Activated CD8-positive, alpha-beta memory T cell treated with anti-CD3 and anti-CD28 coated beads, Interleukin-2, amount 50 U/mL, for 4 hours (primary cell): ENCODE measurements at places on chromosomes 11 and 22.

GRCh38 chr11:92225568-92226330 is 1.1 kb downstream of the FAT3 start:
- no peak for DNase-seq

- DNase-seq = peak; percentile 59
These were observed 27.6 kb upstream of the TOLLIP start for GRCh38 chr11:1336836-1337646.

GRCh38 chr22:42604403-42604802 is 10.3 kb downstream of the POLDIP3 start:
- DNase-seq = no peak

DNA sequence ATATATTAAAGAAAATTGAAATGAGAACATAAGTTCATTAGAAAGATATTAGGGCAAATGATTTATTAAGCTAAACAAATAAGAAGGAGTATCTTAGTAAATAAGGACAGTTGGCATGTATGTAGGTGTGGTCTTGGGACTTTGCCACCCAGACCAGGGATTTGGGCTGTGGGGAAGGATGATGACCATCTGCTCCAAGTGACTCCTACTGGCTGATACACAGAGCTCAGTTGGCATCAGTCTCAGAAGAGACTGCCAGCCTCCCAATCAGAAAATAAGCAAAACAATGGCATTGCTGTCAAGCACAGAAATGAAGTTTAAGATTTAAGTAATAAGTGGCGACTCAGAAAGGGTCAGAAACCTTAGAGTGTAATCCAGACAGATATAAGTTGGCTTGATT is 49.5 kb downstream of the PAX6 start:
- DNase-seq = no peak

- peak; percentile 25 for DNase-seq
These were observed 35.1 kb downstream of the MMP7 start for GRCh38 chr11:102495161-102496042.

DNA sequence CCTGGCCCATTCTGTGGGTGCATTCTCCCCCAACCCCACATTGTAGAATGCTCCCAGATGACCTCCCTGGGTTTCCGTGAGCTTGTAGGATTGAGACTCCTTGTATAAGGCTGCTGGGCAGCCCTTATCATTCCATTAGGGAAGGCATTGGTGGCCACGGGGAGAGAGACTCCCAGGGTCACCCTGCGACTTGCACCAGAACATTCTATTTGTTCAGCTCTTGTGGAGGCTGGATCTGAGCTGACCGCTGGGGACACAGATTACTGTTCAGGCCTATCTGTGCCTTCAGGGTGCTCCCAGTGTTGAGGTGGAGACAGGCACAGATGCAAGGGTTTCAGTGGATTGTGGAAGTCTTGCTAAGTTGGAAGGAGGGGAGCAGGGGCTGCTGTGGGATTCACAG is 17.8 kb downstream of the MICALL1 start:
- no peak for DNase-seq

GRCh38 chr11:43579171-43579918 is 101.2 kb upstream of the HSD17B12 start:
- no peak for DNase-seq

GRCh38 chr11:129998107-129998506 is 4.5 kb downstream of the PRDM10 start:
- DNase-seq = no peak

DNA sequence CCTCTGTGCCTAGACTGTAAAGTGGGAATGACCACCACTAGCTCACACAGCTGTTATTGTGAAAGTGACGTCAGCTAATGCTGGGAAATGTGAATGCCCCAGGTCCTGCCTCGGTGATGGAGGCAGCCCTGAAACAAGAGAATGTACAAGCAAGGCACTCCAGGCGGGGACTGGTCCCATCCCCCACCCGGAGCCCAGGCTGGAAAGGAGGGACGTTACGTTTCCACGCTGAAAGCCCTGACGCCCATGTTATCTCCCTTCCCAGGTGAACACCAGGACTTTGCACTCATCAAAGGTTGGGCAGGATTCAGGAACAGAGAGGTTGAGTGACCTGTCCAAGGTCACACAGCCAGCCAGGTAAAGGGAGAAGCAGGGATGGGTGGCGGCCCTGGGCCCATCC is 784 bp downstream of the SULT4A1 start:
- DNase-seq = no peak

GRCh38 chr11:82194521-82194920 is 539.1 kb downstream of the FAM181B start:
- DNase-seq = no peak

GRCh38 chr22:50665212-50665611 is 7.4 kb upstream of the SHANK3 start:
- no peak for DNase-seq

GRCh38 chr22:40553014-40553554 is 83.4 kb downstream of the MRTFA start:
- no peak for DNase-seq

DNA sequence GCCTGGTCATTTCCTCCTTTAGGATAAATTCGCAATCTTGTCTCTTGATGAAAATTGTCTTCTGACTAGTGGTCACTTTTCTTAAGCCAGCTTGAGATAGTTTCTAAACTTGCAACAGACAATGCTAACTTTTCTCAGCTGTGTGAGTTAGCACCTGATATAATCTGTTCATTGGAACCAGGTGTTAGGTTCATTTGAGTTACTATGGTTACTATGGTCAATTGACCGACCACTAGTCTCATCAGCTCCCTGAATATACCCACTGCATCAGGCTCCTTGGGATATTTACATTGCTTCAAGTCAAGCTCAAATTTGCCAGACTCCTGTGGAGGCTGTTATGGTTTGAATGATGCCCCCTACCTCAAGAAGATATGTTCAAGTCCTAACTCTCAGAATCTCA is 54.5 kb downstream of the SC5D start:
- no peak for DNase-seq

DNA sequence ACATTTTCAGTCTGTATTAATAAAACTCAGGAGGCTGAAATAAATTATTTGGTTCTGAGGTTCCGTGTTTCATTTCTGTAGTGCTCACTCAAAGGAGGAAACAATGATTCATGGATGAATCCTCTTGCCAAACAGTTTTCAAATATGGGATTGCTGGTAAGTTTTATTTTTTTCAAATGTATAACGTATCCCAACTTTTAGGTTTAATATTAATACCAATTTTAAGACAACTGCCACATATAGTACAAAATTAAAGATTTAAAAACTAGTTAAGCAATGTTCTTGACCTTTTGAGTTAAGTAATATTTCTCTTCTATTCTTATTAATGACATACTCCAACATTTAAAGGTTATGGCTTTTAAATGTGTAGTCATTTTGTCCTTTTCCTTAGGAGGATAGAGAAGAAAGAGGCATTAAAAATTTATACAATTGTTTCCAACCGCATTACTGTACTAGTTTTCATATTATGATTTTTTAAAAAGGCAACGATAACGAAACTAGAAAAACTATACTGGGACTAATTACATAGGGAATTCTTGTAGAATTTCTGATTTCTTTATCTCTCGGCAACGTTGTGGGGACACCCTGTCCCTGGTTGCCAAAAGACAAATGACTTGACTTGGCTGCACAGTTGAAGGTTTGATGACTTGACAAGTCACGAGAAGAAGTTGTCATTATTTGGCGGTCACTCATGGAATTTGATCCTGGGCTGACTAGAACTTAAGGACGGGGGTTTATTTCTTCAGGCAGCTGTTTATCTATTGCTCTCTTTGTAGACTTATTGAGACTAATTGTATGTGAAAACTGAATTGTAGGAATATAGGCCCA is 69.1 kb upstream of the ADSL start:
- DNase-seq = no peak

DNA sequence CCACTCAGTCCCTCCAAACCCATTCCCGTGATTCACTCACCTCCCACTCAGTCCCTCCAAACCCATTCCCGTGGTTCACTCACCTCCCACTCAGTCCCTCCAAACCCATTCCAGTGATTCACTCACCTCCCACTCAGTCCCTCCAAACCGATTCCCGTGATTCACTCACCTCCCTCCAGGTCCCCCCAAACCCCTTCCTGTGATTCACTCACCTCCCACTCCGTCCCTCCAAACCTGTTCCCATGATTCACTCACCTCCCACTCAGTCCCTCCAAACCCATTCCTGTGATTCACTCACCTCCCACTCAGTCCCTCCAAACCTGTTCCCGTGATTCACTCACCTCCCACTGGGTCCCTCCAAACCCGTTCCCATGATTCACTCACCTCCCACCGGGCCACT is 639.6 kb downstream of the BRD1 start:
- no peak for DNase-seq

DNA sequence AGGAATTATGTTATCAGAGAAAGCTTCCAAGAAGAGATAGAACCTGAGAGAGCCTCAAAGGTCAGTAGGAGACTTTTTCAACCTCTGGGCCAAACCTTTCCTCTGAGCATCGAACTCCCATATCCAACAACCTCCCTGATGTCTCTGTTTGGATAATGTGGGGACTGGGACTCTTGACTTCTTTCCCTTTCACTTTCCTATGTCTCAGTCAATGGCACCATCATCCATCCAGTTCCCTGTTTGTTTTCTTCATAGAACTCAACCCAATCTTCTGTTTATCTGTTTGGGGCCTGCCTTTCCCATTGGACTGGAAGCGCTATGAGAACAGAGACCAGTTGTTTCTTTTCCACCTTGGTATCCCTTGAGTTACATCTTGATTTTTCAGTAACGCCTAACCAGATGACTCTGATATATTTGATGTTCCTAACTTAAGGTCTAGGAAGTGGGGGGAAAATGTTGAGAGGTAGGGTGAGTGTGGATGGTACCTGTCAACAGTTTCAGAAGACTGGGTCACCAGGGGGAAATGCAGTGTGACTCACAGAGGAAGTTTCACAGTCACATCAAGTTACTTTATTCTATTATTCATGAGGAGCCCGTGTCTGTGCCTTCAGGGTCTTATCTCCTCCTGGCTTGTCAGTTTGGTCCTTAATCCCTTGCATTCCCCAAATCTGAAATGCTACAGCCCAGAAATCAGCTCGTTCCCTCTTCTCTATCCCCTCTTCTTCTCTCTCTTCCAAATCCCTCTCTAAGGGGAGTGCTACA is 4.5 kb upstream of the KCNE3 start:
- DNase-seq = no peak

GRCh38 chr11:28447226-28447625 is 339.0 kb downstream of the METTL15 start:
- DNase-seq = no peak

- no peak for DNase-seq
These were observed 102.1 kb downstream of the FBXO7 start for GRCh38 chr22:32576553-32577253.

DNA sequence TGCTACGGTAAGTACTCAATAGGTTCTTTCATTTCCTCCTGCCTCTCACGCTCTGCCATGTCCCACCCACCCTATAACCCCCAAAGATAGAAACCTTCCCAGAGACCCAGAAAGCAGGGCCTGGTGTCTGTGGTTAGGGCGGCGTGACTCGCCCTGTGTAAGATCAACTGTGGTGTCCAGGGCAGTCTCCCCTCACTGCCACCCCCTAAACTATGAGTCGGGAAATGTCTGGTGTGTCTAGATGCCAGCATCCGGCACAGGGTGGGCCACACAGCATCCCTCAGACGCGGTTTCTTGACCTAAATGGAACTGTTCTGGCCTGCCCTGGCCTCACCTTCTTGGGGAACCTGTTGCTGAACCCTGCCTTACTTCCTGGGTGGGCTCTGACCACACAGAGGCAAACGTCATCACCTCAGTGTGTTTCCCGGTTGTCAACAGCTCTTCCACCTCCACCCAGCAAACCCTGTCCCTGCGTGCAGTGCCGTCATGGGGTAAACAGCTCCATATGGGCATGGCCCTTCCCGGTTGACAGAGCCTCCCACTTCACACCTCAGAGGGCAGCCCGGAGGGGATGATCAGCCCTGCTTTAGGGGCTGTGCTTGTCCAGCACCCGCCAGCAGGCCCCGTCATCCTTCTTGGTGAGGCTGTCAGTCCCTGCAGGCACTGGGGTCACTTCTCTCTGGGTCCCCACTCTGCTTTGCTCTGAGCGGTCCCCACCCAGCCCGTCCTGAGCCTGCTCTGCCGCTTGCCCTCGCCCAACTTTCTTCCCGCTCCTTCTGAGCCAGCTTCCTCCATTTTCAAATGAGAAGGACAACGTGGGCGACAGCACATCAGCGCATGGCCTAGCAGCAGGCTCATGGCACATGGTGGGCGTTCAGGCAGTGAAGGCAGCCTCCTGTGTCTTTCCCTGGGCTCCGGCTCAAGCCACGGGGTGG is 6.0 kb downstream of the WNT11 start:
- DNase-seq = no peak

- no peak for DNase-seq
These were observed 10.2 kb downstream of the CERK start for GRCh38 chr22:46727813-46728364.

DNA sequence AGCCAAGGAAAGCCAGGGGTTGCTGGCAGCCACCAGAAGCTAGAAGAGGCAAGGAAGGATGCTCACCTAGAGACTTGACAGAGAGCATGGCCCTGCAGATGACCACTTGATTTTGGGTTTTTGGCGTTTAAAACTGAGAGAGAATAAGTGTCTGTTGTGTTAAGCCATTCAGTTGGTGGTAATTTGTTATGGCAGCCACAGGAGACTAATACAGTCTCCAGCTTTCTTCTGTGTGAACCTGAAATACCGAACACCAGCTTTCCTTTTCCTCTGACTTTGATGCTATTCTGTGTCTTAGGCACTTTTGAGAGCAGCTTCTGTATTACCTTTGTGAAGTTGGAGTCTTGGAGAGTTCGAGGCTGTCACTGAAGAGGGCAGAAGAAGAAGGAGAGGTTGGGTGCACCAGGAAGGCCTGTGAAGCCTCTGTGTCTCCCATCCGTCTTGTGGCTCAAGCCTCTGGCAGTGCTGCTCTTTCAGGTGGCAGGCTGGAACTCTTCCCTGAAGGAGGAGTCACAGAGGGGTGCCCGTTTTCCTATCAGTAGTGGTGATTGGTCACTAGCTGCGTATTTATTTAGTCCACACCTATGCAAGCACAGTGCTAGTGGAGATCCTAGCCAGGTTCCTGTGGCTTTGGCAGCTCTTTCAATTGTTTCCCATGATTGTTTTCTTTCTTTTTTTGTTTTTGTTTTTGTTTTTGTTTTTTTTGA is 2.5 kb downstream of the TBC1D22A start:
- no peak for DNase-seq

GRCh38 chr11:33290319-33290718 is 33.1 kb downstream of the HIPK3 start:
- no peak for DNase-seq

GRCh38 chr11:64631675-64632074 is 40.7 kb downstream of the SLC22A12 start:
- no peak for DNase-seq

GRCh38 chr11:102347462-102348370 is 702 bp downstream of the BIRC2 start:
- no peak for DNase-seq
